Spinal cord (tissue), 10 donors: ENCODE measurements at places on chromosomes 7 and 10. TPM values are rescaled to one million over a fixed set of nuclear protein-coding genes. Genes with fewer than 3 reads are reported as not detected.
A peak's percentile ranks its signal among the peaks of the same experiment; 100 is the strongest.

- DNase-seq: peak; percentile 64
Observed at GRCh38 chr10:24947304-24948097, 4.9 kb downstream of the PRTFDC1 start.

DNA sequence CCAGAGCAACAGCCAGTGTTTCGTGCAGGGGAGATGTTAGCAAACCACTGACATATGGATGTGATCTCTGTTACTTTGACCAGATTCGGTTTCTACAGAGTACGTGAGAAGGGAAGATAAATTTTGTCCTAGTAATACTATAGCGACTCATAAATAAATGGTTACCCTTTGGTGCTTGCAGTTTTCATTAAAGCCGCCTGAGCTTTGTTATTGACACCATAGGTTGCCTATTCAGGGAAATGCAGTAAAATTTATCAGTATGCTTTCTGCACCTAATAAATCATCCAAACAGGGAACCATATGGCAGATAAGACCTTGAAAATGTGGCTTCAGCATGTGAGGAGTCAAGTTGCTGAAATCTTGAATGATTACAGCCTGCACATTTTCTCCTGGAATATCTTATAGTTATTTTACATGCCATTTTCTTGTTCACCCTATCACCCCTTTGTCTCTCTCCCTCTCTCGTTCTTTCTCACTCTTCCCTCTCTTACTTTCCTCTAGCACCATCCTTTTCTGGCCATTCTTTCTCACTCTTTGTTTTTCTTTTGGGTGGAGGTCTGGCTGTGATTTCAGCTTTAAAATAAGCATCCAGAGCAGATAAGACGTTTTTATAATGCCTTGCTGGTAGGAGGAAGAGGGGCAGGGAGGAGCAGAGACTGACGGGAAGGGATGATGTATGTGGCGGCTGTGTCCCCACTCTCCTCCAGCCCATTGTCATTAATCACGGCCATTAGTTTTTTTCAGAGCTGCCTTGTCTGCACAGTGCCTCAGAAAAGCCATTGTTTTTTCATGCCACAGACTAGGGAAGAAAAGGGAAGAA is 182.5 kb downstream of the LRMDA start:
- no peak for DNase-seq

- no peak for DNase-seq
Observed at GRCh38 chr10:70007116-70007820, 45.4 kb upstream of the MACROH2A2 start.

- no peak for DNase-seq
Observed at GRCh38 chr7:92075455-92076158, 58.7 kb downstream of the CYP51A1 start.

MYO3A gene
- total RNA-seq: 3.3 TPM

TEX47 gene
- not detected for total RNA-seq

DNA sequence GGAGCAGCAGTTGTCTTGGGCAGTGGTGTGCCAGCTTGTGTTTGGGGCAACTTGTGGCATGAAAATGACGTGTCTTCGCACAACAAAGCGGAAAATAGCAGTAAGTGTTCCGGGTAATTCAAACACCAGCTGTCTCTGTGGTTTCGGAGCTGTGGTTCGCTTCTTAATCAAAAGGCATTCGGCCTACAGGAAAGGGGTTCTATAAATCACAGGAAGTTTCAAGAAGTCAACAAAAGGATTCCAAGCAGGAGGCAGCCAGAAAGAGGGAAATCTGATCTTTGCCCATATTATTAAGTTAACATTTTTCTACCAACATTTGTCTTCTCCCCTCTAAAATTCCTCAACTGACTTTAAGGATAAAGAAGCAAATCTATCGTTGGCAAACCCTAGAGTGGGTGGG is 353.4 kb downstream of the FGFR2 start:
- no peak for DNase-seq

DPP6 gene
- 36.3 TPM for total RNA-seq

DNA sequence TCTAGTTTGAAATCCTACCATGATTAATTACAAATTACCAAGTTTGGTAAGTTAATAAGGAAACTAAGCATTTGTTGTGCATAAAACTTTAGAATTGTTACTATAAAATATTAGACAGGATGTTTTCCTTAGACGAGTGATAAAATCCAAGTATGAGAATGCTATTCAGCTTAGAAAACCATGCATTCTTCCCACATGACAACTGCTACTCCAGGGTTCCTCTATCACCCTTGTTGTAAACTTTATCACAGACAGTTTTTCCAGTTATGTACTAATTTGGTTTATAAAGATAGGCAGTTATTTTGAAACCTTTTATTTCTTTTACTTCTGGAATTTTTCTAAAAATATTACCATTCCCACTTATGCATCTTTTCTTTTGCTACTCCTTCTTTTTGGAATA is 52.0 kb downstream of the SIRT1 start:
- no peak for DNase-seq

ADGRA1 gene
- 3.4 TPM for total RNA-seq
